ENCODE measurements at places on chromosomes 6 and 20.
A peak's percentile ranks its signal among the peaks of the same experiment; 100 is the strongest.

- no peak for DNase-seq
Measured at GRCh38 chr20:2610941-2611720, 41.3 kb upstream of the NOP56 start.

GRCh38 chr6:44054721-44055559, 72.3 kb downstream of the MRPL14 start:
- no peak for DNase-seq

DNA sequence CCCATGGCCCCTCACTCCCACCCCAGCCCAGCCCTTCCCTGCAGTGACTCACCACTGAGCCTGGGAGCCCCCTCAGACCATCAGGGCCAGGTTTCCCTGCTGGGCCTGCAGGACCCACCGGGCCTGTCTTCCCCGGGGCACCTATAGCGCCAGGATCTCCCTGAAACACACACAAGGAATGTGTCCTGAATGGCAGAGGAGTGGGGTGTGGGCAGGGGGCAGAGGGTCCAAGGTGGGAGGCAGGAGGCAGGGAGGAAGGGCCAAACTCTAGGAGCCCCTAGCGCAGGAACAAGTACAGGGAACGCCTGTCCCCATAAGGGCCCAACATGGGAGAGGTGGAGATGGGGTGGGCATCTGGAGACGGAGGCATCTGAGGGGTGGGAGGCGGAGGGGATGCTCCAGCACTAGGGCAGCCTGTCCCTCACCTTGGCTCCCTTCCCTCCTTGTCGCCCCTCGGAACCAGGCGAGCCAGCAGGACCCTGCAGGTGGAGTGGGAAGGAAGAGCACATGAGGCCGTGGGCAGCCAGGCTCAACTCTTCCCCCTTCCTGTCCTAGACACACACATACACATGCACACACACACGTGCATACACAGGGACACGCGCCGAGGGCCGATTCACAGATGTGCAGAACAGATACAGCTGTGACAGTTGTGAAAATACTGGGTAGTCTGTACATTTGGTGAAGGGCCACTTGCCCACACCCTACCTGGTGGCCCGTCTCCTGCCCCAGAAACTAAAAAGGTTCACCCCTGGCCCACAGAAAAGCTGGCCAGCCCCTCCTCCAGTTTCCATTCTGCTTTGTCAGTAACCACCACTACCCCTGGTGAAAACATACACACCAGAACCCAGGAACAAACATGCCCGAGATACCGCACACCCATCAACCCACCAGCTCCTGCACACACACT, 24.6 kb downstream of the COL11A2 start:
- no peak for DNase-seq

DNA sequence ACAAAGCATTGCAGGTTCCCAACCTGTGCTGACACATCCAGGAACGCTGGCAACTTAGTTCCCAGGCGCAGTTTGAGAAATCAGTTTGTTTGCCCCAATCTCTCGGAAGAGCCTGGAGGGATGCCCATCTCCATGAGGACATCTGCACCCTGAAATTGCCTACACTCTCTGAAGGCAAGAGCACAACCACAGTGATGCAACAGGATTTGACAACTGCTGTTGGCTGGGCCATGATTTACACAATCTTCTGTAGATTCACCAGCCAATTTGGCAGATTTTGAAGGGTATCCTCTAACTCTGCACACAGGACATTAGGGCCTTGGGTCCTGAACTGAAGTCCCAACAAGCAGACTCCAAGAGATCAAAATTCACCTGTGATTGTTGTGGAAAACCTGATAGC, 3.4 kb downstream of the APMAP start:
- no peak for DNase-seq

GRCh38 chr6:4320860-4321259, 185.5 kb upstream of the ECI2 start:
- DNase-seq, result no peak

DNA sequence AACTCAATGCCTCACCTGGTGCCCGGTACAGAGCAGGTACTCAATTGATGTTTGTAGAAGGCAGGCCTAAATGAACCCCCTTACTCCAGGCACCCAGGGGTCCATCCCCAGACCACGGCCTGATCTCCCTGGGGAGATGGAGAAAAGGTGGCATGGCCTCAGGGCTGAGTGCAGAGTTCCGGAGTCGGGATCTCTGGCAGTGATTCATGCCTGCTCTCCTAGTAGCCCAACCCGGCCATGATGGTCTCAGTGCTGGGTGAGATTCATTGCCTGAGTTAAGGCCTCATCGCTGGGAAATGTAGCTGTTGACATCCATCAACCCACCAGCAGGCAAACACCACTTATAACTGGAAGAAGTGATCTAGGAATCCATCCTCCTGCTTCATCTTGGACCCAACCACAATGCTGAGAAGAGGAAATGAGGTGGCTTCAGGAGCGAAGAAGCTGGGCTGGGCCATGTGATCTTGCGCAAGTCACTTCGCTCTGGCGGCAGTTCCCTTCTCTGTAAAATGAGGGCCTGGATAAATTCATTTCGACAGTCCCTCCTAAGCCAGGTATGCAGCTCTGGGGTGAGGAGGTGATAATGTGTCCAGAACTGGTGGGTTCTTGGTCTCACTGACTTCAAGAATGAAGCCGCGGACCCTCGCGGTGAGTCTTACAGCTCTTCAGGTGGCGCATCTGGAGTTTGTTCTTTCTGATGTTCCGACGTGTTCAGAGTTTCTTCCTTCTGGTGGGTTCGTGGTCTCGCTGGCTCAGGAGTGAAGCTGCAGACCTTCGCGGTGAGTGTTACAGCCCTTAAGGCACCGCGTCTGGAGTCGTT, 24.7 kb downstream of the ETV7 start:
- DNase-seq, result no peak

GRCh38 chr20:14477125-14477524, 139.7 kb upstream of the FLRT3 start:
- no peak for DNase-seq

GRCh38 chr20:45909817-45910669, 1.9 kb downstream of the PLTP start:
- no peak for DNase-seq

GRCh38 chr20:57582432-57583288, 21.8 kb downstream of the PCK1 start:
- DNase-seq, result no peak

DNA sequence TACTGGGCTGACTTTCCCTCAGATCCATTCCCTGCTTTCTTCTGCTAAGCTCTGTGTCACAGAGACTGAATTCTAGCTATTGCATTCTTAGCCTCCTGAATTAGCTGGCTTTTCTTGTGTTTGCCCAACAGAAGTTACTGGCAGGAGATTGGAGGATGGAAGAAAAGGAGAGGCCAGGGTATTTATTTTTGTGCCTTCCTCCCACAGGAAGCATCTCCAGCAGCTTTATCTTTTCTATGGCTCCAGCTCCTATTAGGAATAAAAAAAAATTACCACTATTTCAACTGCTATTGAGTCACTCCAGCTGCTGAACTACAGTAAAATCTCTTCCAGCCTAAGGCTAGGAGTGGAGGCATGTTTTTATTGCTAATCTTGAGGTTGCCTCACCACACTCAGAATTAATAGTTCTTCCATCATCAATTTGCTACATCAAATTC, 492.4 kb downstream of the RFPL4B start:
- no peak for DNase-seq

DNA sequence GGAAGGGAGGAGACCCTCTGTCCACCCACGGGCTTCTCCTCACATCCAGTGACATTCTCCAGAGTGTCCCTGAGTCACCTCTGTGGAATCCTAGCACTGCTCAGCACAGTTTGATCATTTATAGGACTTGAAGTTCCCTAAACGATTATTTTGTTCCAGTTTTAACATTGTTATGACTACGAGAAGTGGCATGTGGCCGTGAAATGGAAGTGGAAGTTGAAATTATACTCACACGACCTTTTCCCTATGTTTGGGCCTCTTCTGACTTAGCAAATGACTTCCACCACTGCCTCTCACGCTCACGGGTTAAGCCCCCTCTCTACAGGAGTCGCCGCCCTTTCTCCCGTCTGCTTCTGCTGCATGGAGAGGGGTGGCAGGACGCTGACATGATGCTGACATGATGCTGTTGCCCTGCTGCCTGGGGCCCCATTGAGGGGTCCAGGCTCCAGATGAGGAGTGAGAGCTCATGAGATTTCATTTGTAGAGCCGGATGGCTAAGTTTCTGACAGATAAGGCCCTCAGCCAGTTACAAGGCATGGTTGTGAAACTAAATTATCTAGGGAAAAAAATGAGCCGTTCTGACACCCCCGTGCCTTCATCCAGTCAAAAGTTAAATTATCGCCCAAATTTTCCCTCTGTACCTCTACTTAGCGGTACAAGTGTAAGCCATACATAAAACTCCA, 153.6 kb upstream of the UST start:
- DNase-seq, result no peak

- no peak for DNase-seq
Measured at GRCh38 chr6:167475947-167476346, 151.1 kb downstream of the TTLL2 start.

DNA sequence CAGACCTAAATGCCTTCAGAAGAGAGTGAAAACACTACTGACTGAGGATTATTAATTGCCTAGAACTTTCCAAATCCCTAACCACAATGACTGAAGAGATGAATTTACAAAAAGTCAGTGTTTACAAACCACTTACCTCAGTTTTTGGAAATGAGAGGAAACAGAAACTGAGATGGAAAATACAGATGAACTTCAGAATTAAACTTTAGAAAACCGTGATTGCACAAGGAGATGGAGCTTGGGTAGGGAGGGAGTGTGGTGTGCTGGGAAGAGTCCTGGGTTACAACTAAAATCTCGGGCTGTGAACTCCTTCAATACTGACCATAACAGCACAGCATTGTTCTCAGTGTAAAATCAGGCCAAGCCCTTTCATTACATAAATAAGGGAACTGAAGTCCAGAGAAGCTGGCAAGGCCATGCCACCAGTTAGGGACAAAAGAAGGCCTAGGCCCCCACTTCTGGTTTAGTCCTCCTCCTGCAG, 4.0 kb downstream of the ELMO2 start:
- DNase-seq, result no peak

GRCh38 chr6:40098774-40099173, 164.5 kb upstream of the MOCS1 start:
- DNase-seq, result no peak

DNA sequence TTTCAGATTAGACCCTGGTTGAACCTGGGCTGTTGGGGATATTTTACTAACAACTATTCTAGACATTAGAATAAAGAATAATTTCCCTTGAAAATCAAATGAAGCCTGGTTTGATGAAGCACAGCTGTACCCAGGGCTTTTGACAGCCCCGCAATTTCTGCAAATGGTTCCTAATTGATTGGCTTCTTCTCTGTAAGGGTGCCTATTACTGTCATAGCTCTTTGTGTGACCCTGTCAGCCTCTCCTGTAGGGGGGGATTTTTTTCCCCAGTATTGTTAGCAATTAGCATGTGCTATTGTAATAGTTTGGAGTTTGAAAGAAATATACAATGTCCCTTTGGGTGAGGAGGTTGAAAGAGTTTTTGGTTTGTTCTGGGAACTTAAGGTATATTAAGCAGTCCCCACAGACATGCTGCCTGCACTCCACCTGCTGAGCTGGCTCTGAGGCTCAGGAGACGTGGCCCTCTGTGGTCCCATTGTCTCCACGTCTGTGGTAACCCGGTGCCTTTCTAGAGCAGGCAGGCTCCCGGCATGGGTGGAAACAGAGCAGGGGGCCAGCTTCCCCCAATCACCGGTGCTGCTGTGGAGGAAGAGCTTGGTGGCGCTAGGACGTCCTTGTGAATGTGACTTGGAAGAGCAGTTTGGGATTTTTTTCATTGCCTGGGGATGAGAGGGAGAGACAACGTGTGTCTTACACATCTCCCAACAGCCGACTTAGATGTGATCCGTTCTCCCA, 47.3 kb upstream of the CLDN20 start:
- DNase-seq, result no peak

DNA sequence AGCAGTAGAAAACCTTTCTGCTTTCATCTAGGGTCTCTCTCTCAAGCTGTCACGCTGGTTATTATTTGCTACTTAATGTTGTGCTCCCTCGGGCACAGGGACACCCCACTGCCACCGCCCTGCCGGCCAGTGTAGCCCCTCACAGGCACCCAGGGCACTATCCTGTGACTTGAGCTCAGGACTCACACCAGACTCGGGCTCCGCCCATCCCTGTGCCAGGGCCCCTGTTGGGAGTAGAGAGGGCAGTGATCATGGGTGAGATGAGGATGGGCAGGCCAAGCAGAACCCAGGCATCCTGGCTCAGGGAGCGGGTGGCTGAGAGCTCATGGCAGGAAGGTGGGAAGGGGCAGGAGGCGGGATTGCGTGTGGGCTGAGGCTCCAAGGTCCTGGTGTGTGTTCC, 371.9 kb downstream of the ZFAND3 start:
- no peak for DNase-seq

DNA sequence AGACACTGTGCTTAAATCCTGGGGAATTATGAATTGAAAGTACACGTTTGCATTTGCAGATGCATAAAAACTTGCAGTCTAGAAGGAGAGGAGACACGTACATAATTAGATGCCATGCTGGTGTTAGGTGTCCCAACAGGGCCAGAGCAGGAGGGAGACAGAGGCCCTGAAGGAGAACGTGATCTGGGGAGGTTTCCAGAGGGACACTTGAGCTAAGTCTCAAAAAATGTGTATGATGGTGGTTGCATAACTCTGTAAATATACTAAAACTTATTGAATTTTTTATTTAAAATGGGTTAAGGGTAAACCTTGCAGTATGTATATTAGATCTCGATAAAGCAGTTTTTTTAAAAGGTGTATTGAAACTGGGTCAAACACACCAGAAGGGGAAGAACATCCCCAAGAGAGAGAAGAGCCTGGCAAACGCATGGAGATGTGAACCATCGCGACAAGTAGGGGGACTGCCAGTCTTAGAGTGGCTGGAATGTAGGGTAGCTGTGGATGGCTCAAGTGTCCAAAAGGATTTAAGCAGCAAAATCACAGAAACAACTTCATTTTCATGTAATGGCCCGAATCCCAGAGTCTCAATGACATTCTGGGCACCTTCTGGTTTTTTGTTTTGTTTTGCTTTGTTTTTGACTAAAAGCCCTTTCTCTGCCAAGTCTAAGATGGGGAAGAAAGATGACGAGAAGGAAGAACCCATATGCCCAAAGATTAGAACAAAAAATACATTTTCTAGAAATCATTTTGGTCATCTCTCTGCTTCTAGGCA, 15.3 kb downstream of the TRAF3IP2 start:
- no peak for DNase-seq

DNA sequence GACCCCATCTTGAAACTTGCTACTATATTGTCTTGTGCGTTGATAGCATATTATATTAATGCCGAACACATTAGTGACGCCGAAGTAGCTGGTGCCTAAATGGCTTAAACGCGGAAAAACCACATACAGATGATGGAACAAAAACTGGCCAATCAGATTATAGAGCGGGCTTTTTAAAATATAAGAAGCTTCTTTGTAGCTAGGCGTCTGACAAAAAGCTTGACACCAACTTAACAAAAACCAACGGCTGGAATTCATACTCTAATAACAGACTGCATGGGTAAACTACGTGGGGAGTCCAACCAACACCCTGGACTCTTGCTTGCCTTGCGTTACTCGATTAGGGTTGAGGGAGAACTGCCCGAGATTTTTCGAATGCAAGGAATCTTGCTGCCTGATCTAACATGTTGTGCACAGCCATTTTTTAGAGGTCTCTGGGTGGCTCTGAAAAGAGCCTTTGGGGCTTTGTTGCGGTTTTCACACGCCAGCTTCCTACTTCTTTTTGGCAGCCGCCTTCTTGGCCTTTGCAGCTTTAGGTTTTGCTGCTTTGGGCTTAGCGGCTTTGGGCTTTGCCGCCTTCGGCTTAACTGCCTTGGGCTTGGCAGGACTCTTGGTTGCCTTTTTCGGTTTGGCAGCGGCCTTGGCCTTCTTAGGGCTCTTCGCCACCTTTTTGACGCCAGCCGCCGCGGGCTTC, 45.7 kb downstream of the OR2B2 start:
- DNase-seq, result peak; percentile 72

GRCh38 chr6:14456941-14457340, 339.4 kb downstream of the CD83 start:
- no peak for DNase-seq

- DNase-seq, result no peak
Measured at GRCh38 chr6:157323966-157324300, 614 bp upstream of the TMEM242 start.

Data from stimulated activated CD4-positive, alpha-beta T cell treated with anti-CD3 and anti-CD28 coated beads, Interleukin-12 subunit alpha, Interleukin-12 subunit beta, amount 100 ng/mL, for 48 hours (primary cell).